ENCODE measurements at places on chromosomes 5 and 9. TPM values are rescaled to one million over a fixed set of nuclear protein-coding genes. Genes with fewer than 3 reads are reported as not detected.

DNA sequence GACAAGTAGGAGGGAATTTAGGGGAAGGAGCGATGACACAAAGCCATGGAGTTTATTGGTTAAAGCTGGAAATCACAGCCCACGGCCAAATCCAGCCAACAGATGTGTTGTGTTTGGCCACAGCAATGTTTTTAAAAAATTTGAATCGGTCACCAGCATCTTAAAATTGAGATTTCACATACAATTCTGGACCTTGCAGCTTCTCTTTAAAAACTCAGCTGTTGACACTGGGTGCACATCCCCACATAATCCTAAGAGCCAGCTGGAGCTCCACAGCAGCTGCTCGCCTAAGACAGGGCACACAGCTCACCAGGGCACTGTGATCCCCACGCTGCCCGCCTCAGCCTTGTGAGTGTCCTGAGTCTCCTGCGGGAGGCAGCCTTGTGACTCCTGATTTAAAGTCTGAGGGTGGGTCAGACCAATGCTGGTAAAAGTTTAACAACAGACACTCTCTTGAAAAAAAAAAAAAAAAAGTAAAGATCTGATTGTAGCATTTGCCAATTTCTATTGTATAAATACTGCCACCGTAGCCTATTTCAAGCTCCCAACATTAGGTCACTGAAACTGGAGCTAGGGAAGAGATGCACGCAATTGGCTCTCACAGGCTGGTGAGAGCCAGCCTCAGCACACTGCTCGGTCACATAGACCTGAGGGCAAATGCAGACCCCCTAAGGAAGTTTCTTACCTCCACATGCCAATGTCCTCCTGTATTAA is 124.8 kb downstream of the HSD17B3 start:
- DNase-seq: no peak
- no peak overlapping the region for H3K4me3 ChIP-seq
- peaks cover 52% of the 10 kb centered on the region for H3K27me3 ChIP-seq
- no peak overlapping the region for H3K27ac ChIP-seq

GRCh38 chr5:174312641-174313040 is 267.1 kb downstream of the NSG2 start:
- H3K4me1 ChIP-seq: no peaks in the 10 kb centered on the region
- H3K36me3 ChIP-seq: no peaks in the 10 kb centered on the region
- H3K27ac ChIP-seq: no peak overlapping the region
- H3K27me3 ChIP-seq: peaks cover 42% of the 10 kb centered on the region
- no peak for DNase-seq
- no peak overlapping the region for H3K4me3 ChIP-seq

Gene CNTFR
- total RNA-seq: not detected

Gene GABRA1
- total RNA-seq: not detected

Gene C1QTNF2
- not detected for total RNA-seq

GRCh38 chr5:141382469-141383294 is at the start of gene PCDHGA7:
PCDHGA7 (plus strand) TSS chr5:141382742; CDS start chr5:141382900, 158 bp downstream.
- no peak within 1 kb of the TSS for H3K27ac ChIP-seq
- H3K27me3 ChIP-seq: no peaks in the 10 kb centered on the region
- peaks cover 4% of the 10 kb centered on the region for H3K36me3 ChIP-seq
- peak within 1 kb of the TSS; percentile 64 for H3K4me3 ChIP-seq
- DNase-seq: no peak

Gene SPINK13
- not detected for total RNA-seq

DNA sequence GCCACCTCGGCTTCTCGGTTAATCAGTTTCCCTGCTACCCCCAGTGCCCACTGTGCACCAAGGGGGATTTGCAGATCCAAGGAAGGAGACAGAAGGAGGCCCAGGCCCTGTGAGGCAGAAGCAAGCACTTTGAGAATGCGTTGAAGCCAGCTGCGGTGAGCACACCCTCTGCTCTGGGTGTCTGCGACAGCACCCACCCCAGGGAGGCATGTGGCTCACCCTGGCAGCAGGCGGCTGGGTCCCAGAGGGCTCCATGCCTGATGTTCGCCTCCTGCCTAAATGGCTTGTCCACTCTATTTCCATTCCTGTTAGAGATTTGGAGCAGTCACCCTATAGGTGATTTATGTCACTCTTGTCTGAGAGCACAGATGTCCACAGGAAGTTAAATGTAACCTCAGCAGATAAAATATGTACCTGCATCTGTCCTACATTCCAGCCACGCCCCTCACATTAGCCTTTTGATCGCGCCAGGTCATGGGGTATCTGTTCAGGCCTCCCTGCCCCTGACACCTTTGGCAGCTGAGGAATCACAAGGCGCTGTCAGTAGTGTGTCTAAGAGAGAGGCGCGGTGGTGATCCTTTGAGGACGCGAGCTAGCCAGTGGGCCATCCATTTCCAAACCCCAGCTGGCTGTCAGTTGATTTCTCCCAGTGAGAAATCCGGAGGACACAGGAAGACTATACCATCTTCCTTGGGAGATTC is 28.1 kb downstream of the PTGES2 start:
- H3K27me3 ChIP-seq: no peaks in the 10 kb centered on the region
- peaks cover 12% of the 10 kb centered on the region for H3K4me1 ChIP-seq
- H3K27ac ChIP-seq: peak overlapping the region; percentile 98
- peak overlapping the region; percentile 95 for H3K4me3 ChIP-seq
- peaks cover 24% of the 10 kb centered on the region for H3K36me3 ChIP-seq

Gene DRD1
- not detected for total RNA-seq
